ENCODE measurements at places on chromosomes 6 and 20.

DNA sequence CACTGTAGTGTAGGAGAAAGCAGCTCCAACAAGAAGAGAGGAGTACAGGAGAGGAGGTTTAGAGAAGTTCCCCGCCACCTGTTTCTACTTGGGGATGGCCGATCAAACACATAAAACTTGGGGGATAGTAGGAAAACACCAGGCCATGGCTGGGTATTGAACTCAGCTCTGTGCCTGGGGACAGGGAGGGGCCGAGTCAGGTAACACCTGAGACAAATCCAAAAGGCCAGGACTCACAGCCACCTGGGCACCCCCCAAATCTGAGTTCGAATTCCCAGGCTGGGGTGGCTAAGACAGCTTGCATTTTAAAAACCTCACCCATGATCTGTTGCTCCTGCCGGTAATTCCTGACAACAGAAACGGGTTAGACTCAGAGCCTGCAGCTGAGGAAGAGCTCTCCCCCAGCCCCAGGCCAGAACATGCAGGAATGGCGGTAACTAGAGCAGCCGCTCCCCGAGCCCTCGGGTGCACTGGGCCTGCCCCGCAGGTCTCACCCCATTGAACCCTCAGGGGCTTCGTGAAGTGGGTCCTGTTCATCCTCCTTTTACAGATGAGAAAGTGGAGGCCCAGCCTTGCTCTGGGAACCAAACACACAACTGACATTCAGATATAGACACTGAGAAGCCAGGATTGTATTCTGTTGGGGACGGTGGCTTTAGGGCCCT lies 61.0 kb downstream of the TCP11 start:
- DNase-seq: no peak

DNA sequence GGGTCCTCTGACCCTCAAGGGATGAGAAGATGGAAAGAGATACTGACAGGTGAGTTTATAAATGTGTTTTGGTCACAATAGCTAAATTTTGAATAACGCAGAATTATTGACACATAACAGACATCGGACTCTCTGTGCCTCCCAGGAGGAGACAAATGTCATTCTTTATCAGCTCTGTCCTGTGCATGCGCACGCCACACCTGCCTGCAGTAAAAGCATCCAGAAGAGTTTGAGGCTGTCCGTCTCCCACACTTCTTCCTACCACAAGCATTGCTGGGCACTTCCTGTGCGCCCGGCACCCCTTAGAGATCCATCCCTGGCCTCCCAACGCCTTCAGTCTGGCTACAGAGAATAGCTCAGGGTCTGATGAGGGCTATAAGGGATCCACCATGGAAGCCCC lies 81.5 kb upstream of the CST7 start:
- no peak for DNase-seq

DNA sequence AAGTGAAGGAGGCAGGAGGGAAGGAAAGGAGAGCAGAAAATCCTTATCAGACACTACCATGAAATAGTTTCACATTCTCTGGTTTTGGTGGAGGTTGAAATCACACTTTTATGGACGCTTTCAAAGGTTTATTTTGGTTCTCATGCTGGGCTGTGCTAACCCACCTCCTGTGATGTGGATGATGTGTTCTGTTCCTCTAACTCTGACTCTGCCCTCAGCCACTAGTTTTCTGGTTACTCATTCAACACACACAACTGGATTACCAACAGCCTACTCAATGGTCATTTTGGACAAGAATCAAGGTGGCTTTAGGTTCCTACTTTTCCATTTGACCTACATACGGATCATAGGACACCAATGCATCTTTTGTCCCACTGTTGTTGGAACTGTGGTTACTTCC lies 522.1 kb upstream of the BTBD3 start:
- DNase-seq: no peak

DNA sequence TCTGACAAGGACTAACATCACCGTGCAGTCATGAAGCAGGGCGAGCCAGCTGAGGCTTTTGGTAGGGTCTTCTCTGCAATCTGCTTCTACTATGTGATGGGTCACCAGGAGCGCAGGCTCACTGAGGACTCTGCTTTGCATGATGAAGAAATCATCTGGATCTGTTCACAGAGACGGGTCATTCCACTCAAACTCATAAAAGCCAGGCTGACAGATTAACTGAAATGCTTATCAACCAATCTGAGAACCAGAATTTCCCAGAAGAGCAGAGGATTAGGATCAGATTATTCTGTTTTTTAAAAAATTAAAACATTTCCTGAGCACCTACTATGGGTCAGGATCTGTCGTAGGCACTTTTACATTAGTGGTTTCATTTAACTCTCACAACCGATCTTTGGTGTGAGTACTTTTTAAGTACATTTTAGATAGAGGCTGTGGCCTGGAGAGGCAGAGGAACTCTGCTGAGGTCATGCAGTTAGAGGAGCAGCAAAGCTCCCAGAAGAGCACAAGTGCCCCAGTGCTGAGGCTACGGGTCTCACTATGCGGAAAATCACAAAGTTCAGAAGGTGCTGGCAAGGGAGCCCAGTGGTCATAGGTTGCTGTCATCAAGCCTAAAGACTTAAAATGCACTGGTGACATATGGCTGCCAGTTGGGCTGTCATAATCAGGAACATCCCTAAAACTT lies 109.1 kb downstream of the BACH2 start:
- no peak for DNase-seq

DNA sequence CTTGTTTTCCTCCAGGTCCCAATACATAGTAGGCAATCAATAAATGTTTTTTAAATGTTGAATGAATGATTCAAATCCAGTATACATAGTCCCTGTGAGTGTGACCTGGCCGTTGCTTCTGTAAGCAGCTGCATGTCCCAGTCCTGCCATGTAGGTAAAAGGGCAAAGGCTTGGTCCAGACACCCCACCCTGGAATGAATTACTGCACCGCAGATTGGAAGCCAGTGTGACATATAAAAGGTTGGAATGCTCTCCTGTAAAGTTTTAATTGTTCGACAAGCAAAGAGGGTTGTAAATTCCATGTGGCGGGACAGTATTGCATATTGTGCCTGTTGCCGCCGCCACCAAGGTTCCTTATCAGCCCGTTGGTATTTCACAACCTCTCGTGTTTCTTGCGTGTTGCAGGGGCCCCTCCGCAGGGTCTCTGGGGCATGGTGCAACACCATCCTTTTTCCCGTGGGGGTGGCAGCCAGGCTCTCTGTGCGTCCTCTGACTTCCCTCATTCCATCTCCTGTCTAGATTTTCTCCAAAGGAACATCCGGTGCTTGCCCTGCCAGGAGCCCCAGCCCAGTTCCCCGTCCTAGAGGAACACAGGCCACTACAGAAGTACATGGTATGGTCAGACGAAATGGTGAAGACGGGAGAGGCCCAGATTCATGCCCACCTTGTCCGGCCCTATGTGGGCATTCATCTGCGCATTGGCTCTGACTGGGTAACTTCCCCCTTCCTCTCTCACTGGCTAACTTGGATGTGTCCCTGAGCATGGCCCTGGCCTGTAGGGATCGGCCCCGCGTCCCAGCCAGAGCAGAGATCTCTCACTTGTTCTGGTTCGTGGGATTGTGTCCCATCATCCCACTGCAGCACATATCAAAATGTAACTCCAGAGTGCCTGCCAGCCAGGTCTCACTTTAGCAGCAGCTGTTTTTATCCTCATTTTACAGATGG lies 20.3 kb downstream of the POFUT1 start:
- no peak for DNase-seq

DNA sequence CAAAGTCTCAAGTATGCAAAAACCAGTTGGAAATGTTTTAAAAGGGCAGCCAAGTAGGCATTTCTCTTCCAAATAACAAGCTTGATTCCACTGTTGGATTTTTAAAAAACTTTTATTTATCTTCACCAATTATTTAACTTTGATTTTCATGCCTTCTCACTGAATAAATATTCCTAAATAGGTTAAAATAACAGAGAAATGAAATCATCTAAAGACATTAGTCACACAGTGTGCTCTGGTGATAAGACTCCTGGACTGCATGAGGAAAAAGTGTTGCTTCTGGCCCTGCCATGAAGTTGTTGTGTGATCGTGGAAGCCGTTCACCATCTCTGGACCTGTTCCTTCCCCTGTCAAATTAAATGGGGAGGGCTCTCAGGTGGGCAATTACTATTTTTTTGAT lies 33.8 kb upstream of the IGF2R start:
- no peak for DNase-seq

Data from right renal cortex interstitium (tissue), 3 donors.